Psoas muscle (tissue), 8 donors: ENCODE measurements at places on chromosomes 6 and 20. TPM values are rescaled to one million over a fixed set of nuclear protein-coding genes. Genes with fewer than 3 reads are reported as not detected.

DNA sequence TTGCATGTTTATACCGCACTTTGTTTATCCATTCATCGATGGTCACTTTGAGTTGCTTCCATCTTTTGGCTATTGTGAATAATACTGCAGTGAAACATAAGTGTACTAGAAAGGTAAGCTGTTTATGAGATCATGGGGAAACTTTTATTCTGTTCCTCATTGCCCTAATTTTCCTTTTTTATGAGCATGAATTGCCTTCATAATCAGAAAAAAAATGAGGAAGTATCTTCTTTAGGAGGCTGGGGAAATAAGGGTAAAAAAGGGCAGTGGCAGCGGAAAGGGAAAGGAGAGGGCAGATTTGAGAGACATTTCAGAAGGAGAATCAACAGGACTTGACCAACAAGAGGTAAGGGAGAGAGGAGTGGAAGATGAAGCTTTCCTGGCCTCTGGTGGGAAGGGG lies 14.3 kb upstream of the SERINC3 start:
- no peaks in the 10 kb centered on the region for H3K27me3 ChIP-seq
- no peaks in the 10 kb centered on the region for H3K36me3 ChIP-seq
- no peak for DNase-seq
- no peak overlapping the region for H3K27ac ChIP-seq
- no peak overlapping the region for H3K4me3 ChIP-seq

DNA sequence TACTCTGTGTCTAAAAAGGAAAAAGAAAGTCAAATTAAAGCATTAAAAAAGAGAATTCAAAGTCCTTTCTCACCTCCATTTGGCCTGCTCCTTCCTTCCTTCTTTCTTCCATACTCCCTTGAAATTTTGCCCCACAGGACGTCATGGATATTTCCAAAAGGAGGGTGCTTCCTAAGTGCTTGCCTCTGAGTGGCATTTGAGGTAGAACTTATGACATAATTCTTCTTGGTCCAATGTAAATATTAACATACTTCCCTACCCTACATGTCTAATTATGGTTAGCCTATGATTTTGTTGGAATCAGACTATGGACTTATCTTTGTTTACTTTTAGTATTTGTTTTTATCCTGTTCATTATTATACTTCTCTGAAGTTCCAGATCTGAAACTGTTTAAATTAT lies 132.3 kb downstream of the PFDN4 start:
- DNase-seq = no peak
- no peak overlapping the region for H3K27ac ChIP-seq
- H3K4me1 ChIP-seq = no peaks in the 10 kb centered on the region
- H3K27me3 ChIP-seq = no peaks in the 10 kb centered on the region

DNA sequence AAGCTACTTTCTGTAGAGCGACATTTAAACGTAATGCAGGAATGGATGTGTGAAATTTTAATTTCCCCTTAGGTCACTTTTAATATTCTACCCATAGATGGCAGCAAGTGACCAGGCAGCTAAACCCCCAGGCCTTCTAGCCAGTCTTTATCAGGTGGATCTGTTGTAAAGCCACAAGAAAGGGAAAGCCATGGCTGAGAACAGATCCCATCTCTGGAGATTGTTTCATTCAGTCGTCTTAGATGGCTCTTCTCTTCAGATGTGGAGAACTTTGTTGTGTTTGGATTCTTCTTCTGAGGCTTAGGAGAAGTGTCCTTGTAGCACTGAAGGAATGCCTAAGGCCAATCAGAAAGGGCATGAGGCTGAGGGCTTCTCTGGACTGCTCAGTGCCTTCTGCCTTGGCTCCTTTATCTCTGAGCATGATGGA lies 15.8 kb upstream of the RNF182 start:
- no peaks in the 10 kb centered on the region for H3K4me1 ChIP-seq
- no peak overlapping the region for H3K4me3 ChIP-seq
- no peaks in the 10 kb centered on the region for H3K27me3 ChIP-seq
- no peak overlapping the region for H3K27ac ChIP-seq
- no peaks in the 10 kb centered on the region for H3K36me3 ChIP-seq

GRCh38 chr6:36666287-36666686 lies 12.2 kb upstream of the CDKN1A start:
- no peak overlapping the region for H3K4me3 ChIP-seq
- H3K27me3 ChIP-seq = peaks cover 3% of the 10 kb centered on the region
- peaks cover 30% of the 10 kb centered on the region for H3K4me1 ChIP-seq
- DNase-seq = no peak

- H3K27me3 ChIP-seq = no peaks in the 10 kb centered on the region
- H3K36me3 ChIP-seq = no peaks in the 10 kb centered on the region
- H3K4me3 ChIP-seq = no peak overlapping the region
- no peaks in the 10 kb centered on the region for H3K4me1 ChIP-seq
Measured at GRCh38 chr6:162450358-162450757, 277.2 kb downstream of the PRKN start.

- H3K4me1 ChIP-seq = peaks cover 4% of the 10 kb centered on the region
- DNase-seq = no peak
- no peaks in the 10 kb centered on the region for H3K27me3 ChIP-seq
- no peaks in the 10 kb centered on the region for H3K36me3 ChIP-seq
Measured at GRCh38 chr20:51425347-51426106, 117.0 kb downstream of the NFATC2 start.

DNA sequence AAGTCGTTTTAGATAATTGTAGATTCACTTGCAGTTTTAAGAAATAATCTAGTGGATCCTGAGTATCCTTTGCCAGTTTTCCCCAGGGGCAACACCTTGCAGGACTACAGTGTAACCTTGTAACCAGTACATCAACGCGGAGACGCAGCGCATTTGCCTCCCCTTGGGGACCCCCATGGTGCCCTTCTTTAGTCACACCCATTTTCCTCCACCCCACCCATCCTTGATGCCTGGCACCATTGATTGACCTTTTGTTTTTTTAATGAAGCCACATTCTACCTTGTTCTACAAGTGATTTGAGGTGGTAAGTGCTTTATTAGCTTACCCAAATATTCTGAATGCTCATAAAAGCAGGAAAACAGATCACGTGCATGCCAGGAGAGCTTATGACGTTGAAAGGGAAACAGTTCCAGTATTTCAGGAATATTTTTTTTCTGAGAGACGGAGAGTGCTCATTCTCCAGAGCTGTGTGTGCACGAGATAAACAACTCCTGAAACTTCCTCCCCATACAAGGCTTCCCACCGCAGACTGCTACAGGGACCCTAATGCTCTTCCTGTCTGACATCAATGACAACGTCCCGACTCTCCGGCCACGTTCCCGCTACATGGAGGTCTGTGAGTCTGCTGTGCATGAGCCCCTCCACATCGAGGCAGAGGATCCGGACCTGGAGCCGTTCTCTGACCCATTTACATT lies 35.7 kb downstream of the CDH26 start:
- no peak overlapping the region for H3K4me3 ChIP-seq
- no peak for DNase-seq
- no peak overlapping the region for H3K27ac ChIP-seq
- H3K36me3 ChIP-seq = no peaks in the 10 kb centered on the region
- H3K4me1 ChIP-seq = peaks cover 4% of the 10 kb centered on the region

DNA sequence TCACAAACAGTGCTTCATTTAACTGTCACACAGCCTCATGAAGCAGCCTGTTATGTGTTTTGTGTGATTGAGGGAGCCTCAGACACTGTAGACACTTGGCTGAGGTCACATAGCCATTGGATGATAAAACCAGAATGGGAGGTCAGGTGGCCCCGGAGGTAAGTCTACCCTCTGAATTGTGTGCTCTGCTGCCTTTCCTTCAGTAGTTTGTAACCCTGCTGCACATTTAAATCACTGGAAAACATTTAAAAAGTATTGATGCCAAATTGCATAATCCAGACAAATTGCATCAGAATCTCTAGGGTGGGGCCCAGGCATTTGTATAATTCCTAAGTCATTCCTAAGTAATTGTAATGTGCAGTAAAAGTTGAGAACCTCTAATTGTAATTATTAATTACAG lies 85.2 kb upstream of the ECI2 start:
- no peaks in the 10 kb centered on the region for H3K4me1 ChIP-seq
- H3K27ac ChIP-seq = no peak overlapping the region
- no peaks in the 10 kb centered on the region for H3K27me3 ChIP-seq
- H3K36me3 ChIP-seq = no peaks in the 10 kb centered on the region
- DNase-seq = no peak
- H3K4me3 ChIP-seq = no peak overlapping the region

GRCh38 chr6:112253841-112254816 lies at the start of gene LAMA4:
Gene LAMA4, minus strand, starts transcription at chr6:112254567. Its CDS starts 417 bp downstream, at chr6:112254150.
- peaks cover 3% of the 10 kb centered on the region for H3K27me3 ChIP-seq
- peak within 1 kb of the TSS; percentile 74 for H3K27ac ChIP-seq
- H3K36me3 ChIP-seq = no peaks in the 10 kb centered on the region
- DNase-seq = peak; percentile 71

DNA sequence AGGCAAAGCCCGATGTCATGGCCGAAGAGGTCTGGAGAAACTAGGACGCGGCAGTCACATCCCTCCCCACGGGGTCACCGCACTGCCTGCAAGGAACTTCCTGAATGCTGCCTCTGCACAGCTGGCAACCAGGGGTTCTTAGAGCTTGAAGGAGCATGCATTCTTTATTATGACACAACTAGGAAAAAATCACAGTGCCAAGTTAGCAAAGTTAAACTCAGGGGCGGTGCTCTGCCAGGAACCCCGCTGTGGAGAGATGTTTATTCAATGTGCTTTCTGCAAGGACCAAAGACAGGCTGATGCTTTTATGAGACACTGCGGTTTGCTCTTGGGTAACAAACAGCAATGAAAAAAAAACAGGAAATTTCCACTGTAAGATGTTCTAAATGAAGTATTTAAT lies 287.3 kb upstream of the FOXQ1 start:
- no peak overlapping the region for H3K27ac ChIP-seq
- H3K4me1 ChIP-seq = no peaks in the 10 kb centered on the region
- H3K36me3 ChIP-seq = no peaks in the 10 kb centered on the region
- H3K27me3 ChIP-seq = peaks cover 7% of the 10 kb centered on the region
- DNase-seq = no peak

GRCh38 chr6:160477901-160478300 lies 129.7 kb downstream of the SLC22A3 start:
- no peak overlapping the region for H3K4me3 ChIP-seq
- no peaks in the 10 kb centered on the region for H3K27me3 ChIP-seq
- no peaks in the 10 kb centered on the region for H3K36me3 ChIP-seq
- H3K27ac ChIP-seq = no peak overlapping the region
- no peak for DNase-seq

DNA sequence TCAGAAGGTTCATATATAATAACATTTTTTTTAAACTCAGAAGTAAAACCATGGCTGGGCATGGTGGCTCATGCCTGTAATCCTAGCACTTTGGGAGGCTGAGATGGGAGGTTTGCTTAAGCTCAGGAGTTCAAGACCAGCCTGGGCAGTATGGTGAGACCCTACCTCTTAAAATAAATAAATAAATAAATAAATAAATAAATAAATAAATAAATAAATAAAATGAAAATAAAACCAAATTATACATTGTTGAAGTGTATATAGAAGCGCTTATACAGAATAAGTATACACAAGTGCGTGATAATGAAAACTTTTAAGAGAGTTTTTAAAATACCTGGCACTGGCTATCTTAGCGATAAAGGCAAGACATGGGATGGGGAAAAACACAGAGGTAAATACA lies 71.6 kb downstream of the OR2B2 start:
- H3K36me3 ChIP-seq = no peaks in the 10 kb centered on the region
- H3K4me3 ChIP-seq = no peak overlapping the region
- no peak overlapping the region for H3K27ac ChIP-seq
- H3K4me1 ChIP-seq = peaks cover 18% of the 10 kb centered on the region

DNA sequence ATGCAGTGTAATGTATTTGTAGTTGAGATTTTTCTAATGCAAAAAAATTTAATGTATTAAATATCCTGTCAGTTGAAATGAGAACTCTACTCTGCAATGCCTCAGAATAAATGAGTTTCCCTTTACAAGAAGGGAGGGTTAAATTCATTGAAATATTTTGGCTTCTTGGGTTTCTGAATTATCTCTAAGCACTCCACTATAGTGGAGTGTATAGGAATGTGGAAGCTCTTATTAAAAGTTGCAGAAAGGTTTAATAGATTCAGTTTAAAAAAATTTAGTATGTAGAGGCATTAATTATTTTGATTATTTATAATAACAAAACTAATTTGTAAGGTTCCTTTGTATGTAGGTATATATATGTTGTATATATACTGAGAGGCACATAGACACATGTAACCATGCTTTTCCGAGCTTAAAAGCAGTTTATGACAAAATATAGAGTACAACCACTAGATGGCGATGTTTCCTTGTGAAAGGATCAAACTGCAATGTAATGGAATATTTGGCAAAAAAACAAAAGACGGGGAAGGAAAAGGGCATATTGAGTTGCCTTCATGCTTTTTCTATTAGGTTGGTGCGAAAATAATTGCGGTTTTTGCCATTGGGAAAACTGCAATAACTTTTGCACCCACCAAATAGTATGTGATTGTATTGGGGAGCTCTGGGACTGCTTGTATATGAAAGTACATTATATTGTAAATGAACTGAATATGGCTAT lies 144.2 kb downstream of the MYO6 start:
- DNase-seq = no peak
- no peak overlapping the region for H3K27ac ChIP-seq
- no peaks in the 10 kb centered on the region for H3K27me3 ChIP-seq
- no peak overlapping the region for H3K4me3 ChIP-seq
- H3K4me1 ChIP-seq = no peaks in the 10 kb centered on the region

- H3K27me3 ChIP-seq = no peaks in the 10 kb centered on the region
- no peak overlapping the region for H3K27ac ChIP-seq
- H3K4me1 ChIP-seq = no peaks in the 10 kb centered on the region
- no peak for DNase-seq
- H3K36me3 ChIP-seq = peaks cover 57% of the 10 kb centered on the region
Measured at GRCh38 chr6:56520218-56520617, 122.5 kb downstream of the DST start.

DNA sequence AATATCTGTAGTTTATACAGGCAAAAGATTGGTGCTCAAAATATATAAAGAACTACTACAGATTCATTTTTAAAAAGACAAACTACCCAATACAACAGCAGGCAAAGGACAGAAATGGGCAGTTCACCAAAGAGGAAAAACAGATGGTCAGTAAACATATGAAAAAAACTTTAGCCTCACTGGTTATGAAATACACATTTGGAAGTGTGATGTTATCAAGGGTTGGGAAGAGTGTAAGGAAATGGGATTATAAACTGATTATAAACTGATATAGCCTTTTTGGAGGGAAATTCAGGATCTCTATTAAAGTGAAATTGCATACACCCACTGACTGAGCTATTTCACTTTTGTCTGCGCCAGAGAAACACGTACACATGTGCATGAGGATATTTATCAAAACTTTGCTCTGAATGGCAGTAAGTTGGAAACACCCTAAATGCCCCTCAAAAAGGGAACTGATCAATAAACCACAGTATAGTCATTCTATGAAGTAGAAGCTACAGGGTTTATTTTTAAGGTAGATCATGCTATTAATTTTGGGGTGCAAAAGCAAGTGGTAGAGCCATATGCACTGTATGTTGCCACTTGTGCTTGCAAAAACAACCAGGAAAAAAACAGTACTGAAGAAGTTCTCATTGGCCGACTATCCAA lies 32.2 kb upstream of the ARFGEF2 start:
- H3K4me3 ChIP-seq = no peak overlapping the region
- no peak for DNase-seq
- H3K27me3 ChIP-seq = no peaks in the 10 kb centered on the region
- no peaks in the 10 kb centered on the region for H3K36me3 ChIP-seq
- H3K4me1 ChIP-seq = no peaks in the 10 kb centered on the region
- no peak overlapping the region for H3K27ac ChIP-seq

- no peaks in the 10 kb centered on the region for H3K27me3 ChIP-seq
- H3K36me3 ChIP-seq = no peaks in the 10 kb centered on the region
- DNase-seq = no peak
- no peak overlapping the region for H3K4me3 ChIP-seq
Measured at GRCh38 chr6:14763139-14763538, 482.7 kb upstream of the JARID2 start.

The ZSWIM1 gene
- total RNA-seq = 7.8 TPM

The POPDC3 gene
- 124 TPM for total RNA-seq

The TTK gene
- total RNA-seq = not detected

The MMS22L gene
- 1.3 TPM for total RNA-seq

The SLPI gene
- total RNA-seq = 40.9 TPM
